ENCODE measurements at places on chromosomes 4 and X. TPM values are rescaled to one million over a fixed set of nuclear protein-coding genes. Genes with fewer than 3 reads are reported as not detected.

DNA sequence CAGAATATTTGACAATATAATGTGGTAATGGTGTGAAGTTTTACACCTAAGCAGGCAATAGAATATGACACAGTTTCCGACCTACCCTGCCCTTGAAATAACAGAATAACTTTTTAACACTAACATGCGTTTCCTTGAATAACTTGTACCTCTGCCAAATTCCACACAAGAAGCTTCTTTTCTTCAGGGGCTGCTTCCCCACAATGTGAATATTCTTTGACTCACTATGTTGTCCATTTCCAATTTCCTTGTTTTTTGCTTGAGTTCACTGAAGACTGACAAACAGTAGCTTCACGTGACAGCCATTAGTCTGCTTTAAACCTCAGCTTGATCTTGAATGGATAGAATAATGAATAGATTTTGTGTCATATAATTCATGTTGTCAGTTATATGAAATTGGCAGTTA is 14.3 kb downstream of the SHROOM3 start:
- peak; percentile 24 for DNase-seq
- no peak overlapping the region for H3K4me3 ChIP-seq
- no peaks in the 10 kb centered on the region for H3K4me1 ChIP-seq
- H3K27ac ChIP-seq, result no peak overlapping the region

DNA sequence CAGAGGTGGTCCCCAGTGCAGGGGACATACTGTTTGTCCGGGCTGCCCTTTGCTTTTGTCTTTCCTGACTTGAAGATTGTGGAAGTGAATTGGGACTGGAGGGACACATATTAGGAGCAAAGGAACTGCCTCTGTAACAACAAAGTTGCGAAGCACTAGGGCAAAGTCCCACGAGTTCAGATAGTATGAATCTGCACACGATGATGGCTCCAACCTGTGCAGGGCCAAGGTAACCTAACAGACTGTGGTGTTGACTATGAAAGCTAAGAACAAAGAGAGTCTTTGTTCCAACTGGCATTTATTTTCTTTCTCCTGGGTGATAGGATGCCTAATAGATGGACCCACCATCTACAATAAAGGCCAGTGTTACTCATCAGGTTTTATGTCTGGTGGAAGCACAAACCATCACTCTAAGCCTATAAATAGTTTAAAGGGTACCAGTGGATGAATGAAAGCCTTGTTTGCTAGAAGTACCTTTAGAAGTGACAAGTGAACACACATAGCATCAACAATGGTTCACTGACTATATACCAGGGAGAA is 71.8 kb downstream of the TMA16 start:
- DNase-seq, result no peak
- no peaks in the 10 kb centered on the region for H3K4me1 ChIP-seq
- no peaks in the 10 kb centered on the region for H3K27me3 ChIP-seq
- no peak overlapping the region for H3K4me3 ChIP-seq

DNA sequence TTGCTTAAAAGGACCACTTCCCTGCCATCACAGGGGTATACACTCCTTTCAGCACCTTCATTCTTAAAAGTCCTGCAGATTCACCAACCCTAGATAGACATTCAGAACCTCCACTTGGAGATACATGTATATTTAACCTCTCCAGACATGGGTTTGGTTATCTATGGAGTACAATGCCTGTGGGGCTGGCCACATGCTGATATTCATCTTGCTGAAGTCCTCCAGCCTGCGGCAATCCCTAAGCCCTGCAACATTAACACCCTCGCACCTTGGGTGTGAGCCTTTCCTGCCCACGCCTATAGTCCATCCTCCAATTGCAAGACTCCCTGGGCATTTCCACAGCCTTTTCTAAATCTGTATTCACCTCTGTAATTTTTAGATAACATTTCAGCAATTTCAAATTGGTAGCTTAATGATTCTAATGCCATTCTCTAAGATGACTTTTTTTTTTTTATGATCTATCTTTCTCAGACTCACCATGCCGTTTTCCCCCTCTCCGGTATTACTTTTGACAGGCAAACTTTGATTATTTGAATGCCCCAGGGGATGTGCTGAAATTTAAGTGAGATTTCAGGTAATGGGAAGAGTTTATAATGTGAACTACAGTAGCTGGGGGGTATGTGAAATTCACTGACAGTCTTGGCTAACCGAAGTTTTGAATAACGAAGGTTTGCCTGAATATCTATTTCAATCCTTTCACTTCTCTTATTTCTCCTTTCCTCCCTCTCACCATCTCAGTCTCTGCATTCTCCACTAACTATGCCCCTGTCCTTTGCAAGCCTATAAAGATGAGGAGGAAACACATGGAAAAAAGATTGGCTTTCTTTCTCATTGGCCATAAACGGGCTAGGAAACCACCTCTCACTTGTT is 24.1 kb downstream of the CCDC149 start:
- H3K4me1 ChIP-seq, result no peaks in the 10 kb centered on the region
- DNase-seq, result no peak
- H3K27ac ChIP-seq, result no peak overlapping the region

GRCh38 chr4:144667500-144667899 is 21.5 kb downstream of the HHIP start:
- no peaks in the 10 kb centered on the region for H3K36me3 ChIP-seq
- H3K27ac ChIP-seq, result no peak overlapping the region
- peaks cover 2% of the 10 kb centered on the region for H3K4me1 ChIP-seq
- no peak for DNase-seq

DNA sequence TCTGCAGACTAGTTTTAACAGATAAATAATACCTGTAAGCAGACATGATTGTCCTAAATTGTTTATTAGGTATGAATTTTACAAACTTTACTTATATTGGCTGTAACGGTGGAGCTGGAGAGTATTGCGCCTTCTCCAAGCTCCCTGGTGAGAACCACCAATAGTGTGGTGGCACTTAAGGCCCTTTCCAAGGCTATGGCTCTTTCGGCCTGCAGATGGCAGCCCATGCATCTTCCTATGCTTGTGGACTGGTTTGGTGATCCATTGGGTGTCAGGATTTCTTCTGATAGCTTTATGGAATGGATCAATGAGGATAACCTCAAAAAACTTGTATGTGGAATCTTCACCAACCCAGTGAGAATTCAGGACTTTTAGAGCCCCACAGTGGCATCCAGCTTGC is 7.8 kb downstream of the LARP1B start:
- no peaks in the 10 kb centered on the region for H3K27me3 ChIP-seq
- H3K36me3 ChIP-seq, result no peaks in the 10 kb centered on the region
- no peak overlapping the region for H3K27ac ChIP-seq
- DNase-seq, result no peak
- H3K4me3 ChIP-seq, result no peak overlapping the region
- peaks cover 3% of the 10 kb centered on the region for H3K4me1 ChIP-seq

DNA sequence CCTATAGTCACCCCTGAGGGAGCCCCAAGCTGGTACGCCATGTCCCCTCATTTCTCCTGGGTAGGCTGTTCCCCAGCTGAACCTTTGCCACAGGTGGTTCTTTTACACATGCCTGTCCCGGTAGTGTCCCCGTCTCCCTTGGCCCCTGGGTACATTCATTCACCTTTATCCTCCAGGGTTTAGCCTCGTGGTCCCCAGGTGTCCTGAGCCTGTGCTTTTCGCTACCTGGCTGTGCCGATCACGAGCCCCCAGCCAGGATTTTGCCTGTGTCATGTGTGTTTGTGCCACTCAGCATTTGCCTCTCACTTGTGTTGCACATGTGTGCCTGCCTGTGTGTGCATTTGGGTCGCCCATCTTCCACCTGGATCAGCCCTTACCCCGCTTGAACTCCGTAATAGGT is 57.6 kb downstream of the GPR143 start:
- peaks cover 14% of the 10 kb centered on the region for H3K36me3 ChIP-seq
- H3K4me1 ChIP-seq, result peaks cover 4% of the 10 kb centered on the region
- no peak overlapping the region for H3K4me3 ChIP-seq

DNA sequence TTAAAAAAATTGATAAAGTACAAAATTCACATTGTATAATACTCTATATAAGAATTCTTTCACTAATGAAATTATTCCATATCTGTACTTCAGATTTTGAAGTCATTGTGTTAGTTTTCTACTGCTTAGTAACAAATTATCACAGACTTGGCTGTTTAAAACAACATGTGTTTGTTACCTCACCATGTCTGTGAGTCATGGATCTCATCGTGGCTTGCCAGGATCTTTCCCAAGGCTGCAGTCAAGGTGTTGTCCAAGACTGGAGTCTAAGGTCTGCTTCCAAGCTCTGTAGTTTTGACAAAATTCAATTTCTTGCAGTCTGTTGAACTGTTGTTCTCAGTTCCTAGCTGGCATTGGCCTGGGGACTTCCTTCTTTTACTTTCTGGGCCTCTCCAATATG is 1286.9 kb downstream of the ADGRL3 start:
- peak; percentile 28 for DNase-seq
- H3K4me3 ChIP-seq, result no peak overlapping the region
- no peaks in the 10 kb centered on the region for H3K36me3 ChIP-seq
- no peaks in the 10 kb centered on the region for H3K4me1 ChIP-seq
- H3K27me3 ChIP-seq, result no peaks in the 10 kb centered on the region
- no peak overlapping the region for H3K27ac ChIP-seq

GRCh38 chr4:121784975-121785374 is 16.1 kb upstream of the EXOSC9 start:
- H3K27ac ChIP-seq, result peak overlapping the region; percentile 78
- peak; percentile 55 for DNase-seq
- no peaks in the 10 kb centered on the region for H3K36me3 ChIP-seq
- H3K4me1 ChIP-seq, result peaks cover 4% of the 10 kb centered on the region
- no peak overlapping the region for H3K4me3 ChIP-seq

- no peaks in the 10 kb centered on the region for H3K4me1 ChIP-seq
- H3K4me3 ChIP-seq, result no peak overlapping the region
- no peak for DNase-seq
- no peak overlapping the region for H3K27ac ChIP-seq
- no peaks in the 10 kb centered on the region for H3K36me3 ChIP-seq
- no peaks in the 10 kb centered on the region for H3K27me3 ChIP-seq
These were observed 381.0 kb upstream of the EMCN start for GRCh38 chr4:100898844-100899243.

DNA sequence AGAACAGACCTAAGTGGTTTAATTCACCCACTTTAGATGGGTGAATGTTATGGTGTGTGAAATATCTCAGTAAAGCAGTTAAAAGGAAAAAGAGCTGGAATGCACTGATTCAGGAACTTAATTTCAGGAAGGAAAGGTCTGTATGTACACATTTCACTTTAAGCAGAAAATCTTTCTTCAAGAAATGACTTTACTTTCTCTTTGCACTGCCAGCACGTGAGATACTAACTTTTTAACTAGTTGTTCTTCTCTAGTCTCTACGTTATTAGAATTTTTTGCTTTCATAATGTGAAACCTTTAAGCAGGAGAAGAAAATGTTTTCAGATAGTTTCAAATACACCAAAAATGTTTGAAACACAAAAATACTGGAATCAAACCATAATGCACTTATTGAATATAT is 18.8 kb downstream of the C4orf46 start:
- H3K27me3 ChIP-seq, result no peaks in the 10 kb centered on the region
- no peak overlapping the region for H3K27ac ChIP-seq
- H3K4me3 ChIP-seq, result no peak overlapping the region
- no peaks in the 10 kb centered on the region for H3K4me1 ChIP-seq
- no peak for DNase-seq

GRCh38 chr4:167688660-167689142 is 403.6 kb upstream of the ANXA10 start:
- DNase-seq, result peak; percentile 1
- H3K4me3 ChIP-seq, result peak overlapping the region; percentile 24
- H3K27me3 ChIP-seq, result no peaks in the 10 kb centered on the region
- H3K27ac ChIP-seq, result no peak overlapping the region
- H3K4me1 ChIP-seq, result no peaks in the 10 kb centered on the region

- DNase-seq, result peak; percentile 72
- H3K27me3 ChIP-seq, result no peaks in the 10 kb centered on the region
- H3K27ac ChIP-seq, result no peak overlapping the region
- peaks cover 15% of the 10 kb centered on the region for H3K4me1 ChIP-seq
These were observed 18.2 kb upstream of the RASL11B start for GRCh38 chr4:52843958-52844357.

DNA sequence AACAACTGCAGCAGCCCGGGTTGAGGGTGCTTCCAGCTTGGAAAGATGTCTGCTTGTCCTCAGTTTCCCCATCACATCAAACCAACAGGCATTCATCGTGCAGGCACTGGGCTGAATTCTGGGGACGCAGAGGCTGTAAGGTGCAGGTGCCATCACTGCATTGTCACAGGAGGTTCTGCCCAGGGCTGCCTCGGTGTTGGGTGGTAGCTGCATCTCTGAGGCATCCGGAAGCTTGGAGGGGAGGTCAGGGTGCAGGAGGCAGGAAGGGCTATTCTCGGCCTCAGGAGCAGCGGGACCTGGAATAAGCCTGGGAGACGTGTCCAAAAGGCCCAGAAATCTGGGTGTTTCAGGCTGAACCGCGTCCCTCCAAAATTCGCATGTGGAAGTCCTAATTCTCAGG is 134.6 kb downstream of the HMX1 start:
- H3K27ac ChIP-seq, result no peak overlapping the region
- no peak for DNase-seq

GRCh38 chr4:129109965-129110824 is 14.2 kb downstream of the C4orf33 start:
- peak; percentile 36 for DNase-seq
- no peak overlapping the region for H3K27ac ChIP-seq
- no peak overlapping the region for H3K4me3 ChIP-seq
- peaks cover 4% of the 10 kb centered on the region for H3K36me3 ChIP-seq

- H3K4me1 ChIP-seq, result no peaks in the 10 kb centered on the region
- H3K36me3 ChIP-seq, result no peaks in the 10 kb centered on the region
- no peak for DNase-seq
- H3K27me3 ChIP-seq, result no peaks in the 10 kb centered on the region
- H3K4me3 ChIP-seq, result no peak overlapping the region
- no peak overlapping the region for H3K27ac ChIP-seq
These were observed 23.4 kb downstream of the HMGB3 start for GRCh38 chrX:151006410-151007109.

DNA sequence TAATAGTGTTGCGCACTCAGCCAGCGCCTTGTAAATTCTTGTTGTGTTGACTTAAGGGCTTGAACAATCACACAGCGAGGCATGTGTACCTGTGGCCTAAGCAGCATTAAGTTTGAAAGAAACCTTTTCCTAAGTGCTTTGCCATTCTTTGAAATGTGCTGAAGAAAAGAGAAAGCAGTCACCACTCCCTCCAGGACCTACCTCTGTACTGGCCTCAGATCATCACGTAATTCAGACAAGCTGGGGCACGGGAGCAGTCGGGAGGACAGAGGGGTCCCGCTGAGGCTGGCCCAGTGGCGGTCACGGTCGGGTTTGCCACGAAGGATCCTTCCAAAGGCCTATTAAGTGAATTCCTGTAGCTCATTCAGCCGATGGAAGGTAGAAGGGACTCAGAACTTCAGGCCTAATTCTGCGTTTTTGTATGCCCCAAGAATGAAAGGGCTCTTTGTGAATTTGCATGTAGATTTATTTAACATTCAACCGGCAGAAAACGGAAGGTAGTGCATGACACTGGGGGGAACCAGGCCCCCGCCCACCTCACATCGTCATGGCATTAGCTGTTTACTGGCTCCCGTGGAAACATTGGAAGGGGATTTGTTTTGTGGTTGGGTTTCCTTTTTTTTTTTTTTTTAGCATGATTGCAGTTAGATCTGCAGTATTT is 106.3 kb downstream of the TRAPPC11 start:
- DNase-seq, result peak; percentile 83
- peak overlapping the region; percentile 87 for H3K27ac ChIP-seq
- H3K36me3 ChIP-seq, result no peaks in the 10 kb centered on the region
- H3K27me3 ChIP-seq, result no peaks in the 10 kb centered on the region
- no peak overlapping the region for H3K4me3 ChIP-seq
- H3K4me1 ChIP-seq, result peaks cover 14% of the 10 kb centered on the region

TMSB15C gene
- polyA plus RNA-seq, result 4.7 TPM

ZNF41 gene
- polyA plus RNA-seq, result 10.0 TPM

POU4F2 gene
- polyA plus RNA-seq, result not detected

ITGB1BP2 gene
- polyA plus RNA-seq, result 127 TPM

XG gene
- 2.3 TPM for polyA plus RNA-seq

HSFX4 gene
- 0.39 TPM for polyA plus RNA-seq

IGFBP7 gene
- polyA plus RNA-seq, result 124 TPM

REPS2 gene
- 8.3 TPM for polyA plus RNA-seq

SMIM43 gene
- 1.9 TPM for polyA plus RNA-seq
